Body of pancreas (tissue), 4 donors: ENCODE measurements at places on chromosomes 3 and 15. TPM values are rescaled to one million over a fixed set of nuclear protein-coding genes. Genes with fewer than 3 reads are reported as not detected.
A peak's percentile ranks its signal among the peaks of the same experiment; 100 is the strongest.

The TM4SF1 gene
- 168 TPM for total RNA-seq

The MCF2L2 gene
- total RNA-seq = 0.26 TPM

- DNase-seq = peak; percentile 26
Observed at GRCh38 chr15:78023865-78024518, 53.5 kb downstream of the TBC1D2B start.

GRCh38 chr15:71437919-71438318, 322.6 kb downstream of the THSD4 start:
- no peak for DNase-seq

DNA sequence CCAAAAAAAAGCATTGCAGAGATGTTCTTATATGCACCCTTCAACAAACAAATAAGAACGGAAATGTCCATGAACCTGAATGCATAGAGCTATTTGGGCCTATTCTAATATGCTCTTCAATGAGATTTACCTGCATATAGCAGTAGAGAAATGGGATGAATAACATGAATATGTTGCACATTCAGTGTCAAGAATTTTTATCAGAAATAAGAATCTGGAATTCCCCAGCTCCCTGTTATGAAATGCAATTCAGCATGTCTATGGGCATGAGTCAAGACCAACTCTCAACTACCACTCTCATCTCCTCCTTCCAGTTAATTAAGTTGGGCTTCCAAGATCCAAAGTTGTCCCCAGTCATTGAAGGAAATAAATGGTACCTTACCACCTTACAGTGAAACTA, 133.7 kb upstream of the ALCAM start:
- no peak for DNase-seq

The CLRN1 gene
- not detected for total RNA-seq

DNA sequence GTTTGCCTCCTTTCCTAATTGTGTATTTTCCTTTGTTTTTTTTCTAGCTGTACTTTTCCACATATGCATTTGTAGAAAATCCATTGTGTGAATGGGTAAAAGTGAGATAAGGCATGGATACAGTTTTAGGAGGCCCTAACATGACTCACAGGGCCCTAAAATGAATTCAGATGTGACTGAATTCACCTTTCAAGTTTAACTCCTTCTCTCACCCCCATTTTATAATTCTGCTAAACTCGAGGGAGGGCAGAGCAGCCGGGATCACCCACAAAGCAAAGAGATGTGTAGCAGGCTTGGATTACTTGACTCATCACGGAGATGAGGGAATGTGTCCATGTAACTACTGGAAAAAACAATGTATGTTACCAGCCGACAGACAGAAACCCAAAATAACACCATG, 59.9 kb downstream of the FOXP1 start:
- no peak for DNase-seq

DNA sequence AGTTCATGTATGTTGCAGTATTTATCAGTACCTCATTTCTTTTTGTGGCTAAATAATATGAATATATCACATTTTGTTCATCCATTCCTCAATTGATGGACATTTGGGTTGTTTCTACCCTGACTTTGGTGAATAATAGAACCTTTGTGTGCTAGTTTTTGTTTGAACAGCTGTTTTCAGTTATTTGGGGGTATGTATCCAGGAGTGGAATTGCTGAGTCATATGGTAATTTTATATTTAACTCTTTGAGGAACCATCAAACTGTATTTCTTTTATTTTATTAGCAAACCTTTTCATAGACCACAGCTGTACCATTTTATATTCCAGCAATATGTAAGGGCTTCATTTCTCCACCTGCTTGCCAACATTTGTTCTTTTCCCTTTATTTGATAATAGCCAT, 38.4 kb upstream of the RBM5 start:
- DNase-seq = no peak

GRCh38 chr3:42247576-42248027, 18.4 kb downstream of the CCK start:
- DNase-seq = peak; percentile 70

DNA sequence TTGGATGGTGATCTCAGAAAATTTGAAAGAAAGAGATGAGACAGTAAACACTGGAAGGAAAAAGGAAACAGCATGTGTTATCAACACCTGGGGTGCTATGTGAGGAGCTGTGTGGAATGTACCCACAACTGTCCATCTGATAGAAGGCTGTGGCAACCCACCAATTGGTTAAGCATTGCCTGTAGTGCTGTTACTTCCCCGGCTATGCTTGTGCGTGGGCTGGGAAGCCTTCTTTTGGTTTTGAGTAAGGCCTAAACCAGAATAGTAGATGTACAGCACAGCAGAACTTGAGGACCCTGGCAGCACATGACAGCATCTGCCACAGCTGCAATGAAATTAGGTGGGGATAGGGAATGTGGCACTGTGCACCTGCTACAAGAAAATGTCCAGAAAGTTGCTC, 184.5 kb downstream of the FHIT start:
- DNase-seq = no peak

DNA sequence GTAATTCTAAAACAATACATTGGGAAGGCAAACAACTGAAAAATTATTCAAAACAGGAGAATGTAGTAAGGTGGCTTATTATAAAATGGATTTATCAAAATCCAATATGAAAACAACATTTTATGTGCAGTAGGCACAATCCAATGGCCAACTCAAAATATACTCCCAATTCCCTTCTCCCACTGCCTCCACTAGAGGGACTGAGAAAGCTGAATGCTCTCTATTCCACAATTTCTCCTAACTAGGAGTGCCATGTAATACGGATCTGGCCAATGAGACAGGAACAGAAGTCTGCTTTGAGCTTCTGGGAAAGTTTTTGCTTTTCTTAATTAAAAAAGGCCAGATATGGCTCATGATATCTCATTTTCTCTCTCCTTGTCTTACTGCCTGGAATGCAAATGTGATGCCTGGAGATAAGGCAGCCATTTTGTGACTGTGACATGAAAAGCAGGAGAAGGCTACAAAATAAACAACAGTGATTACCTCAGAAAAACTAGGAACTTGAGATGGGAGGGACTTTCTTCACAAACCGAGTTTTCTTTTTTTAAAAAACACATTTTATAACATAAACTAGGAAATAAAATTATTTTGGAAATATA, 18.8 kb upstream of the VGLL4 start:
- DNase-seq = no peak

- DNase-seq = no peak
Observed at GRCh38 chr15:100094127-100094510, 247.7 kb downstream of the ADAMTS17 start.

GRCh38 chr3:94226078-94226477, 163.2 kb downstream of the NSUN3 start:
- no peak for DNase-seq

DNA sequence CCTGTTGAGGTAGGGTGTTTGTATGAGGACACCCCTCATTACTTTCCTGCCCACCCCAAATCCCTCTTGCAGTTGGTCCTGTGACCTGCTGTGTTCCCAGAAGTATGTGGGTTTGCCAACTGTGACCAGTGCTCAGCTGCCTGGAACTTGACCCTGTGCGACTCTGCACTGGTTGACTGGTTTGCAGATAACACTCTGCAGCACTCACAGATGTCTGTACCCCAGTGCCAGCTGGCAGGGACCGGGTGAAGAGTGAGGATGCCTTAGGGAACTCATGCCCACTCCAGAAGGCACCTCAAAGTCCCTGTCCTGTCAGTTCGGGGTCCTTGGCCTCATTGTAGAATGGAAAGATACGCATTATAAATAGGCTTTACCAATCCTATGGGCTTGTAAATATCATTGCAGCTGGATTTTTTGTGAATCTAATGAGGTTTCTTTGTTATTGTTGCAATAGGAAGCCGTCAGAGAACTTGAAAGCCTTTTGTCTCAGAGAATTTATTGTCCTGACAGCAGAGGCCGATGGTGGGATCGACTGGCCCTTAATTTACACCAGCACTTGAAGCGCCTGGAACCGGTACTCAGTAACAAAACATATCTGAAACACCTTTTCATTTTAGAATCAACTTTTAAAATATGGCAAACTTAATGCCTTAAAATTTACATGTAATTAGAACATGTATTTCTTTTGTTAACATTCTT, 18.2 kb downstream of the FAN1 start:
- no peak for DNase-seq

DNA sequence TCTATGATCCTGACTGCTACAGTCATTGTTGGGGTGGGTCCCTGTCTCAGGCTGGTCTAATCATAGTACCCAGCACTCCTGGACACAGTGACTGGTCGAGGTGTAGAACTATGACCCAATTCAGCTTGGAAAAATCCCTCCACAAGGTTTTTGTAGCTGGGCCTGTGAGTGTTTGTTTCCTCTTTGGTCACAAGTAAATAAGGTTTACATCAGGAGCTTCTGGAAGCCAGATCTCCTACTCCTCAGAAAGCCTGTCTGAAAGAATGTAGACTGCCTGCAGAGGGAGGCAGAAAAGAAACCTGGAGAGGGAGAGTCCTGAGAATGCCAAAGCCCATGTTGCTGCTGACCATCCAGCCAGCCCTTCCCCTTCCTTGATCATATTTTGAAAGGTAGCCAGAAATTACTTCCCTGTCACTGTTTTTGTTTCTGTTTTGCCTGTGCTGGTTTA, 123.2 kb downstream of the RAP2B start:
- DNase-seq = peak; percentile 16

GRCh38 chr3:170634663-170635384, 48.9 kb upstream of the SLC7A14 start:
- no peak for DNase-seq

GRCh38 chr3:331881-332280, 135.3 kb downstream of the CHL1 start:
- DNase-seq = no peak

The USP3 gene
- 50.1 TPM for total RNA-seq

The SI gene
- total RNA-seq = not detected
